Right renal cortex interstitium (tissue), 3 donors: ENCODE measurements at places on chromosomes 11 and 22. TPM values are rescaled to one million over a fixed set of nuclear protein-coding genes. Genes with fewer than 3 reads are reported as not detected.

DNA sequence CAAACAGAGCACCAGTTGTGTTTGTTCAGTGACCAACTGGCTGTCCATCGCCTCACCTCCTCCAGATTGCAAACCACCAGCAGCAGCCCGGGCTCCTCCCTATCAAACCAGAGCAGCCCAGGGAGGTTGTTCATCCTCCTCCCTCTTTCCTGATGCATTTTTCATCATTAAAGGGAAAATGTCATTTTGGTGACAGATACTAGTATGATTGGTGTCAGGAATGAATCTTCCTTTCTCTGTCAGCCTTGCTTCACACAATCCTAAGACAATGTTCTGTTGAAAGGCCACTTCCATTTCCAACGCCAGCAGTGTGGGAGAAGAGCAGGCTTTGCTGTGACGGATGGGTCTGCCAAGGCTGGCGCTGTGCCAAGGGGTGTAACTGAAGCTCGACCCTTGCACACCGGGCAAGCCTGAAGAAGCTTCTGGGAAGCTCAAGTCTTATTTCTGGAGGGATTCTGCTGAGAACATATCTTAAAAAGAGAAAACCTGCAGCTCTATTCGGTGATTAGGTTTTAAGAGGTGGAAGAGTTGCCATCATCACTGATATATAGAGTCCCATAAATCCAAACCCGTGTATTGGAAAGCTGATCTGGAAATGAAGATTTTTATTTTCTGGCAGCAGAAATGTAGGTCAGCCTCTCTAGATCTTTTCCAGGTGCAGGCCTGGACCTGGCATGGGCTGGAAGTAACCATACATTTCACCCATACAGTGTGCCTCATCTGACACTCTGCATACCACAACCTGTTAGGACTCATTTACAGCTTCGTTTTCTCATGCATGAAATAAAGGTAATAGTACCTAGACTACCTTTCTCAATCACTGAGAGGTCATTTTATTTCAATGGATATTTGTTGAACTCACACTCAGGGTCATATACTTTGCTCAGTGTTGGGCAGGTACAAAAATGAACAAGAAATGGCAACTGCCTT lies 524.5 kb downstream of the NTM start:
- DNase-seq: no peak

- peak; percentile 81 for DNase-seq
Observed at GRCh38 chr11:64846998-64847666, 2.7 kb upstream of the CDC42BPG start.

DNA sequence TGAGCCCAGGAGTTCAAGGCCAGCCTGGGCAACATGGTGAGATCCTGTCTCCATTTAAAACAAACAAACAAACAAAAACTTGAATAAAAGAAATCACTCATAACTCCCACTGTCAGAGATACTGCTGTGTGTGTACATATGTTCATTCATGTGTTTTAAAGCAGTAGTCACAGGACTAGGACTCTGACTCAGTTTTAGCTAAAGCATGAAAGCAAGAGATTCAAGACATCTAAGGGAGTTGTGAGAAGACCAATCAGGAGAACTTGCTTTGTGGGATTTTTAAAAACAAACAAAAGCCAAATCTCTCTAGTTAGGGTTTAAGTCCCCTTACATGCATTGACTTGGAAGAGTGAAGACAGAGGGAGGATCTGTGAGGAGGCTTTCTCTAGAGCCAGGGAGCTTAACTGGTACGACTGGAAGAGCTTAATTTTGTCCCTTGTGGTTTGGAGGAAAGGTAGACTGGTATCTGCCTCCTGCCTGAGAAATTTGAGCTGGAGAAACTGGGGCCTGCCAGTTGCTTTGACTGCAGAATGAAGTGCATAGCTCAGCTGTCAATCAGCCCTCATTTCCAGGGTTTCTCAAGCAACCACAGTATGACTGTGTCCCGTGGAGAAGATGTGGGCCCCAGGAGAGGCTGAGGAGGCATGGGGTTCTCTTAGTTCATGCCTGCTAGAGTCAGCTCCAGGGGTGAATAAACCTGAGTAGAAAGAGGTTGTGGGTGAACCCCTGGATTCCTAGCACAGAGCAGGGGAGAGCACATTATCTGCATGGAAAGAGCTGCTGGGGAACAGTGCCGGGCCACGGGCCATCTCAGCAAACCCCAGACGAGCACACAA lies 30.6 kb downstream of the EXPH5 start:
- DNase-seq: no peak

GRCh38 chr11:3003396-3004231 lies 11.5 kb upstream of the NAP1L4 start:
- DNase-seq: no peak

DNA sequence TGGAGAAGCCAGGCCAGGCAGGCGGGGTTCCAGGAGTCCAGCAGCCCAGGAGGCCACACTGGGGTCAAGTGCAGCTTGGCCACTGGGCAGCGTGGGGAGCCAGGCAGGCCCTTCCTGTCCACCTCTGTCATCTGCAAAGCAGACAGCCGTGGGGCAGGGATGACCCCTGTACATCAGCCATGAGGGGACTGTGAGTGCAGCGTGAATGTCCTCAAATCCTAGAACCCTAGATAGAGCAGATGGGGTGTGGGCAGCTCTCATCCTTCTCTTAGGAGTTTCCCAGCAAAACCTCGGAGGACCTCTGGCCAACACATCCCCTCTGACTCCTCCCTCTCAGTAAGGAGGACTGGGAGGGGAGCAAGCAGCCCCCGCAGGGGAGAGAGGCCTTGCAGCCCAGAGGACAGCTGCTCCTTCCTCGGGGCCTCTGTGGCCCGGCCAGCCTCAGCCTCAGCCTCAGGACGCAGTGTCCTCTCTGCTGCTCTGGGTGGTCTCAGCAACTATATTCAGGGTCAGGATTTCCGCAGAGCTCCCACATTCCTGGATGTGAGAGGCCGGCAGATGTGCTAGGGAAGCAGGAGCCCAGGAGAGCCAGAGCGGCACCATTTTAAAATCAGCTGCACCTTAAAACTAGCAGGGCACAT lies 820.5 kb downstream of the BRD1 start:
- DNase-seq: no peak

GRCh38 chr11:117333917-117334316 lies 6.3 kb downstream of the CEP164 start:
- no peak for DNase-seq

DNA sequence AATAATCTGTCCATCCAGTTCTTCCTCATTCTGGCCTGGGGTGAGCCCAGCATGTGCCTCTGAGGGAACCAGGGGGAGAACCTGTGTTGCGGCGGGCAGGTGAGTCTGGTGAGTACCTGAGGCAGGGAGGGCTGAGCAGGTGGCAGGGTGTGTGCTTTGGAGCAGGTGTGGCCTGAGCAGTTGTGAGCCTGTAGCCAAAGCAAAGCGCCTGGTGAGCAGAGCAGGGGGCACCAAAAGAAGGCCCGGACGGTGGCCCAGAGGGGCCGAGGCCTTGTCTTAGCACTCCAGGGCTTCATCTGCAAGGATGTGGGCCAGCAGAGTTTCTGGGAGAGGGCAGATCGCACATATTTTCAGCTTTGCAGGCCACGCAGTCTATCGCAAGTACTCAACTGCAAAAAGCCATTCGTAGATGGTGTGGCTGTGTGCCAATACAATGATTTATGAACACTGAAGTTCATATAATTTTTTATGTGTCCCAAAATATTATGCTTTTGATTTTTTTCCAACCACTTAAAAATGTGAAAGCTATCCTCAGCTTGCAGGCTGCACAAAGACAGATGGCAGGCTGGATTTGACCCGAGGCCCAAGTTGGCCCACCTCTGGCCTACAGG lies 8.7 kb downstream of the GLB1L2 start:
- no peak for DNase-seq

- no peak for DNase-seq
Observed at GRCh38 chr11:26537341-26537740, 34.7 kb downstream of the MUC15 start.

DNA sequence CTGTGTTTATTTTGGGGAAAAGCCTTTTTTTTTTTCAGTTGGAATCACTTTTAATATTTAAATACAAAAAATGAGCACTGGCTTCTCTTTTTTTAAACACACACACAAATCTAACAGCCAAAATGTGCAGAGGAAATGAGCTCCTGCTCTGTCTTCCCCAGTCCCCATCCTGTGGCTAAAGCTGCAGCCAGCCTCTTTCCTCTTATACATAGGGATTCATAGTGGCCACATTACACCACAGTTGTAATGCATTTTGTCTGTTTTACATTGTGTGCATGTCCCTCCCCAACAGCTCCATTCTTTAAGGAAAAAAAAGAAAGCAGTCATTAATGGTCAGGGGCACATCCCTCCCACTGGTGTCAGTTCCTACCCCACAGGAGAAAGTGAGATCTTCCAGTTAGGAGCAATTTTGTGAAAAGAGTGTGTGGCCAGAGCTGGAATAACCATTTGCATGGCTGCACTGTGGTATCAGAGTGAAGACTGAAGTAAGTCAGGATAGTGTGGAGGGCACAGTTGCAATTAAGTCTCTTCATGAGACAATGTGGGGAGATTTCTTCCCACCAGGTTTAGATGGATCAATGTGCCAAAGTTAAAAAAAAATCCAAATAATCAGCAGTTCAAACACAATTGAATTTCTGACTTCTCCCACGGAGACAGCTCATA lies 220.6 kb downstream of the TMEM135 start:
- no peak for DNase-seq

- DNase-seq: no peak
Observed at GRCh38 chr22:41957941-41958556, 6.1 kb downstream of the SMIM45 start.

DNA sequence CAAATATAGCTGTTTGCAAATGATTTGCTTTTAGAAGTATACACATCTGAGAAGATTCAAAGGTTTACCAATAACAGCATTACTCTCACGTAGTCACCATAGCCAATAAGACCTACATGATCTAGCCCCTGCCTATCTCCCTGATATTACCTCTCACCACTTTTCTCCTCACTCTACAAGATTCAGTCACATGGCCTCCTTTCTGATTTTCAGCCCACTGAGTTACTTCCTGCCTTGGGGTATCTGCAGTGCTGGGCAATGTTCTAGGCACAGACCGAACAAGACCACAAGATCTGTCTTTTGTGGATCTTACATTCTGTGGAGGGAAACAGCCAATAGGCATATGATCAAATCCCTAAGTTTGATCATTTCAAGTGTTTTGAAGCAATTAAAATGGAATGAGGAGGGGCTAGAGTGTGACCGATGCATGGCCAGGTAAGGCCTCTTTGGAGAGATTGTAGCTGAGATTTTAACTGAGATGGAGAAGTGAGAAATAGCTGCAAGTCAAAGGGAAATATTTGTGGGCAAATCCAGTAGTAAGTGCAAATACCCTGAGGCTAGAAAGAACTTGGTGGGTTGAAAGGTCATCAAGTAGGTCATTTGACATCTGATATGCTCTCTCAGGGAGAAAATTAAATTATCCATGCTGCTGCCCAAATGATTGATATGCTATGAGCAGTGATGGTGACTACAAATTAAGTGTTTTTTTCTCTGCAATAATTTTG lies 43.1 kb downstream of the ARL14EP start:
- no peak for DNase-seq

DNA sequence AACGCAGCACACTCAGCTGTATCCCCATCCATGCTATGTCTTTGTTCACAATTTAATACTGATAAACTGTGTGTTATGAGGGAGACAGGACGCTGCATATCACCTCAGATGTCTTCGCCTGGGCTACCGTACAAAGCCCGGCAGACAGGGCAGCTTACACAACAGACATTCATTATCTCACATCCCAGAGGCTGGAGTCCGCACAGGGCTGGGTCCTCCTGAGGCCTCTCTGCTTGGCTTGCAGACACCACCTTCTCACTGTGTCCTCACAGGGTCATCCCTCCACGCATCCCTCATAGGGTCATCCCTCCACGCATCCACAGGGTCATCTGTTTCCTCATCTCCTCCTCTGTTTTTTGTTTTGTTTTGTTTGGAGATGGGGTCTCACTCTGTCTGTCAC lies 61.2 kb downstream of the SHANK2 start:
- DNase-seq: no peak

DNA sequence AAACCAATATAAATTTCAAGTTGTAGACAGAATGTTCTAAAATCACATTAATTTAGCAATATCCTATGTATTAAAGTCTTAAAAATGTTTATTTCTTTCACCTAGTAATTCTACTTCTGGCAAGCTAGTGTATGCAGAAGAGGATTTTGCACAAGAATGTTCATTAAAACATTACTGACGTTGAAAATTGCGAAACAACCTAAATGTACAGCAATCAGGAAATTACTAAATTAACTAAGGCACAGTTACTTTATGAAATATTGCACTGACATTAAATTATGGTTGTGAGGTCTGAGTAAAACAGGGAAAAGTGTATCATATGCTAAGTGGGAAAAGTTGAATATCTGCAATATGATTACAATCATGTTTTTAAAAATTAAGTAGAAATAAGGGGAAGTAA lies 4.1 kb downstream of the SLC36A4 start:
- DNase-seq: no peak

DNA sequence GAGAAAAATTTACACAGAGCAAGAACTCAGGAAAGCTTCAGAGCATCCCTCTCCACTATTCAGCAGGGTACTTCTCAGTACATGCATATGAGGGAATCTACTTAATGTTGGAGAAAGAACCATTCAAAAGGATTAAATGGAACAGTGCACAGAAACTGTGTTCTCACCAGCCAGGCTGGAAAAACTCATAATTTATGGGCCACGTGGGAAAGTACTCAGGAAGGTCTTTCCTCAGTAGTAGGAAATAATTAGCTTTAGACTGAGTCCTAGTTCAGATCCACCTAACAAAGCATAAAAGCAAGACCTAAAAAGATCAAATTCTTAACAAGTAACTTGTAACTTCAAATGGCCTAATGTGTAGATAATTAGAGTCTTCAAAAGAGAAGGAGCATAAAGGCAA lies 134.0 kb downstream of the FAM76B start:
- no peak for DNase-seq

- no peak for DNase-seq
Observed at GRCh38 chr22:43789452-43789851, 22.7 kb downstream of the EFCAB6 start.

- DNase-seq: no peak
Observed at GRCh38 chr11:67406969-67407687, 3.2 kb downstream of the TBC1D10C start.

- no peak for DNase-seq
Observed at GRCh38 chr11:113632981-113633380, 73.1 kb downstream of the TMPRSS5 start.

GRCh38 chr22:33658775-33659174 lies 261.5 kb downstream of the LARGE1 start:
- DNase-seq: no peak

Gene CD3G
- polyA plus RNA-seq: 0.51 TPM

Gene LRRC74B
- 0.20 TPM for polyA plus RNA-seq

Gene ATXN10
- polyA plus RNA-seq: 375 TPM

Gene HTR3A
- polyA plus RNA-seq: not detected

Gene KCNE3
- polyA plus RNA-seq: 28.3 TPM

Gene GLB1L2
- 23.3 TPM for polyA plus RNA-seq

Gene PRDX5
- 175 TPM for polyA plus RNA-seq

Gene OR52I2
- polyA plus RNA-seq: not detected

Gene CREB3L1
- polyA plus RNA-seq: 11.4 TPM

Gene TCIRG1
- polyA plus RNA-seq: 17.9 TPM

Gene CD3D
- 0.25 TPM for polyA plus RNA-seq

Gene FGF3
- not detected for polyA plus RNA-seq

Gene DEUP1
- polyA plus RNA-seq: 1.5 TPM

Gene GGTLC3
- polyA plus RNA-seq: 0.30 TPM

Gene NFAM1
- 0.96 TPM for polyA plus RNA-seq
